Eye (tissue), 1 donor: ENCODE measurements at places on chromosomes 7 and 10.

DNA sequence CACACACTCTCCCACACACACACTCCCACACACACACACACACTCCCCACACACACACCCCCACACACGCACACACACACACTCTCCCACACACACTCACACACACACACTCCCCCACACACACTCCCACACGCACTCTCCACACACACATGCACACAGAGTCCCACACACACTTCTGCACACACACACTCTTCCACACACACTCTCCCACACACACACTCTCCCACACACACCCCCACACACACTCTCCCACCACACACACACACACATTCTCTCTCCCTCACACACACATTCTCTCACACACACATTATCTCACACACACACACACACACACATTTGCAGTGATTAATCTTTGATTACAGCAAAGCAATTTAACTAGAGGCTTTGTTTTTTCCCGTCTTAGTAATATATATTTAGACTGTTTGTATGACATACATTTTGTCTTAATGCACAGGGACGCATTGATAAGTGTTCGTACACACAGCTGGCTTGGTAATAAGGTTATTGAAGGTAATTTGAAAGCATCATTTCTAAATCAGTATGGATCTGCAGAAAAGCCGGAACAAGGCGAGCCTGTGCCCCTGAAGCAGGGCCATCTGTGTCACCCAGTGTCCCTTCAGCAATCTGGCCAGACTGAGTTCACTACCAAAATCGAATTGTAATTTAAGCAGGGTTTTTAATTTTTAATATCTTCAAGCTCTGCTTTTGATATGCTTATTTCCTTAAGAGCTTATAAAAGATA lies 69.9 kb upstream of the SH2B2 start:
- no peak for DNase-seq

GRCh38 chr10:22633106-22633505 lies 81.3 kb downstream of the PIP4K2A start:
- no peak for DNase-seq

- DNase-seq, result peak; percentile 68
Observed at GRCh38 chr7:103857435-103857834, 132.0 kb downstream of the RELN start.

DNA sequence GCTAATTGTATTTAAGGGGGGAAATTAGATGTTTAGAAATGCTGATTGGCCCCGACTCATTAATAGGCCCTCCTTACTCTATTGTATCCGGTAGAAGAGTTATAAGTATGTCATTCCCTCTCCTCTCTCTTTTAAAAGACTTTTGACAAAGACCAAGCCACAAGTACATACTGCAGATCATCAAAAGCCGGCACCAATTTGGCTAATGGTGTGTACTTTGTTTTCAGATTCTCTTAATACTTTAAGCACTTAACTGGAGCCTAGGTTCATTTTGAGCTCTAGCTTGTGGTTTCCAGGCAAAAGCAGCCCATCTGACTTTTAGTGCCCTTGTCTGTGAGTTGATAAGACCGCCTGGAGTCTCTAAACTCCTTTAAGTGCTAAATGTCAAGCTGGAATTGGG lies 210.0 kb upstream of the LYZL1 start:
- DNase-seq, result peak; percentile 44

DNA sequence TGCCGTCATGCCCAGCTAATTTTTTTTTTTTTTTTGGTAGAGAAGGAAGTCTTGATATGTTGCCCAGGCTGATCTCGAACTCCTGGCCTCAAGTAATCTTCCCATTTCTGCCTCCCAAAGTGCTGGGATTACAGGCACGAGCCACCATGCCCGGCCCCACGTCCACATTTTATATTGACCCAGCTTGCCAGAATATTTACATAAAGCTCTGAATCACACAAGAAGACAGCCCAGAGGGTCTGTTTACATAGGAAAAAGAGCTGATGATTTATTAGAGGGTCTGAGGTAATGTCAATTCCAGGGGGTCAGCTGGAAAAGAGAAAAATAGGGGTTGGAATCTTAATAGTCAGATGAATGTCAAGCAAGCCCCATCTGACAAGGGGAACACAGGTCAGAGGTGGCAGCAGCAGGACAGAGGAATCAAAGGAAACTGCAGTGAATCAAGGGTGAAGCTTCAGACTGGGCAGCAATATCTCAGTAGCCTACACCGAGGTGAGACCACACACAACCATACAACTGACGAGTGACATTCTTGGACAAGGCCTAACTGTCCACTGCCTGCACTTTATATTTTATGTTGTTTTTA lies 15.8 kb upstream of the SLF2 start:
- DNase-seq, result no peak

- DNase-seq, result no peak
Observed at GRCh38 chr10:65618126-65618525, 1307.7 kb upstream of the LRRTM3 start.

DNA sequence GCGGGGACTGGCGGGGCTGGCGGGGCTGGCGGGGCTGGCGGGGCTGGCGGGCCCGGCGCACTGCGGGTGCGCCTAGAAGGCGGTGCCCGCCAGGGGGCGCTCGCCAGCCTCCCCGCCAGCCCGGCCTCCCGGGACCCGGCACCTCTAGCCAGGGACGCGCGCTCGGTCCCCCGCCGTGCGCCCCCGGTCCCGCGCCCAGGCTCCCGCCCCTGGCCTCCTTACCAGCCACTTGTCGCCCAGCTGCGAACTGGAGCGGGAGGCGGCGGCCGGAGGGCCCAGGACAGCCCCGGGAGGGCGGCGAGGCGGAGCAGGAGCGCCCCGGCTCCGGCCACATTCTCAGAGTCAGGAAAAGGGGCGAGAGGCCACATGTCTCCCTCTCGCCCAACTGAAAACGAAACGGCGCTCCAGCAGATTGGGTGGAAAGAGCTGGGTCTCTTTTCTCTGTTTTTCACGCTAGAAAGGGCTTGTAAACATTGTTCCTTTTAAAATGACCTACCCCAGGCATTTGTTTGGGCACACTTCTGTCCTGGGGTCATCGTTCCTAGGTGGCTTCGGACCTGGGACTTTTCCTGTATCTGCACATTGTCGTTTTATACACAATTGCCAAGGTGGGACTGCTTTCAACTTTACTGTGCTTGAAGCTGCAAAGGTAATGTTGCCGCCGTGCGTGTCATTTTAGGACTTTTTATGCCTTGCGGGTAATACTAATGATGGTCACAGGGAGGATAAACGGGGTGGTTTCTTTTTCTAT lies 378 bp upstream of the PRKCQ start:
- DNase-seq, result peak; percentile 88

- DNase-seq, result no peak
Observed at GRCh38 chr10:89248990-89249389, 2.6 kb downstream of the LIPA start.

DNA sequence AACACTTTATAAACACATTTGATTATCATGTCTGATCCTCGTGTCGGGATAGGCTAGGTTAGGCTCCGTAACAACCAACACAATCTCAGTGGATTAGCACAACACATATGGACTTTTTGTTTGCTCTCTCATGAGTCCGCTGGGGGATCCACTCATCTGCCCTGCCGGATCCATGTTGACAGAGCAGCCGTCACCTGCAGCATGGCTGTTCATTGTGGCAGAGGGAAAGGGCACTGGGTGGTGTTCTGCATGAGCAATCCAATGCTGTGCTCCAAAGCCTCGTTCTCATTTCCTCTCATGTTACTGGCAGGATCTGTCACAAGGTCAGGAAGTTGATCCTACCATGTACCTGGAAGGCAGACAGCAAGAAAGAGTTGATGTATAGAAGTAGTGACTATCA lies 62.5 kb upstream of the RAPGEF5 start:
- DNase-seq, result no peak

- DNase-seq, result no peak
Observed at GRCh38 chr7:11750191-11750590, 81.8 kb downstream of the THSD7A start.

- no peak for DNase-seq
Observed at GRCh38 chr10:71513936-71514335, 117.2 kb downstream of the CDH23 start.

- DNase-seq, result peak; percentile 38
Observed at GRCh38 chr10:112434988-112435619, 11.6 kb downstream of the ZDHHC6 start.

- no peak for DNase-seq
Observed at GRCh38 chr10:133207041-133207600, 22.9 kb upstream of the UTF1 start.

GRCh38 chr7:68256295-68256694 lies 1259.7 kb downstream of the TYW1 start:
- no peak for DNase-seq

DNA sequence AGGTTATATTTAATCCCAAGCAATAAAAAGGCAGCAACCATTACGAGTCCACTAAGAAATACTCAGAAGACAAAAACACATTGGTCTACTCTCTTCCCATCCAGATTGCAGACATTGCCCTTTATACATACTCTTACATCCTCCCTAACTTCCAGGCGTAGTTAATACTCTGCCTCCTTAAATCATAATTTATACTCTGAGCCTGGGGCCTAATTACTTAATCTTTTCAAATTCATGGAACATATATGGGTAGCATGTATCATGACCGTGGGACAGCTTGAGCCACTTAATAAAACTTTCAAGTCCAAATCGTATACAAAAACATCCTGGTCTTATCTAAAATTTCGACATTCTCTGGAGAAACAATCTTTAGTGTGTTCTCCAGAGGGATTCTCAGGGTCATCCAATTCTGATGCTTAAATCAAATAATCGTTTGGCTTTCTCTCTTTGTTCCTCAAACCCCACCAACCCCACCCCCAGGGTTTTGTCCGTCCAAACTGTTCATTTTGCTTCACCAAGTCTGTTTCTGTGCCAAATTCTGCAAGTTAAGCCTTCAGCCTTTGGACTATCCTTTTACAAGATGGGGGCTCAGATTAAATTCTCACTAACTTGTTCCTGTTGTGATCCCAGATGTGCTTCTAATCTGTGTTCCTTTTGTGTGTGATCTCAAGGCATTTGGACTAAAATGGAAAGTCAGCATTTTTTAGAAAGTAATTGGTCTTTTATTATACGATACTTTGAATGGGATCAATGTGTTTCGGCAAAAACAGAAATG lies 86.4 kb downstream of the ADAM12 start:
- peak; percentile 43 for DNase-seq

DNA sequence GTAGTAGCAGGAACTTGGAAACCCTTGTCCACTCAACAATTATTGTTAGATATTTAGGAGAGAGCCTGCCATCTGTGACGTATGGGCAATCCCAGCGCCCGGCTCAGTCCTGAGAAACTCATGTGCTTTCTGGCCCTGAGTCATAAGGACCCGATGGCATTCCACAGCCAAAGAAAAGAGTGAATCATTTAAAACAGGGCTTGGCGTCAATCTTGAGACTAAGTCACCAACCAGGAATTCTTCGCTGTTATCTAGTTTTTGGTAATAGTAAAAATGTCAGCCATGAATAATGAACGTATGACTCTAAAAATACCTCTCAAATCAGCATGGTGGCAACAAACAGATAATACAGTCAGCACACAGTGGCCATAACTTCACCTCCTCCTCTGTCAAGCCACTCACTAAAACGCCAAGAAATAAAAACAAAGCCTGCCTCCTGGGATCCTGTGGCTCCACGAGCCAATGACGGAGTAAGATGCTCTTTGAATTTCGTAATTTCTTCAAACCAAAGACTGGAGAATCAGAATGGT lies 140.8 kb downstream of the ADAM12 start:
- DNase-seq, result no peak

DNA sequence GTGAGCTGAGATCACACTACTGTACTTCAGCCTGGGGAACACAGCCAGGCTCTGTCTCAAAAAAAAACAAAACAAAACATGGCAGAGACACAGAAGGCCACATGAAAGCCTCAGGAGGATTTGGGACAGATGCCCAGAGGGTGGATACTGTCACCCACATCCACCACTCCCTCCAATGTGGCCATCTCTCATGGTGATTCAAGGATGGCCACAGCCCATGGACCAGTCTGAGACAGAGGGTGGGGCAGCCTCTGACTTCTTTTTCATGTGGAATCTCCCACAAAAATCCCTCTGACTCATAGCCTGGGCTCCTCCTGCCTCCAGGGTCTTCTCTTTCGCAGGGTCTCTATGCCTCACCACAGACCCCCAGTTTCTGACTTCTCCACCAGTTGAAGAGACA lies 59.0 kb upstream of the GTF2I start:
- no peak for DNase-seq

DNA sequence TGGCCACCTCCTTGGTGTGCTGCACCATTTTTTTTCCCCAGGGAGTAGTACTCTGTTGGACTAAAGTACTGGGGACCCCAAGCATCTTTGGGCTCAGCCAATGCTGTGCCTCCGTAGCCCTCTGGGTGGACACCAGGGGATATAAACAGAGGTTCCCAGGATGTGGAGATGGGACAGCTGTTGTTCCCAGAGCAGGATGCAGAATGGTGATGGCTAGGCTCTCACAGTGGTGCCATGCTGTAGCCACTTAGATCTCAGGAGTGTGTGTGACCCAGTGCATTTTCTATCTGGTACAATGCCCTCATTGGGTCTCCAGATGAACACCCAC lies 50.9 kb upstream of the SCIN start:
- no peak for DNase-seq

- DNase-seq, result no peak
Observed at GRCh38 chr10:73248259-73248724, 1.2 kb upstream of the DNAJC9 start.
